ENCODE measurements at places on chromosomes 5 and 9.

DNA sequence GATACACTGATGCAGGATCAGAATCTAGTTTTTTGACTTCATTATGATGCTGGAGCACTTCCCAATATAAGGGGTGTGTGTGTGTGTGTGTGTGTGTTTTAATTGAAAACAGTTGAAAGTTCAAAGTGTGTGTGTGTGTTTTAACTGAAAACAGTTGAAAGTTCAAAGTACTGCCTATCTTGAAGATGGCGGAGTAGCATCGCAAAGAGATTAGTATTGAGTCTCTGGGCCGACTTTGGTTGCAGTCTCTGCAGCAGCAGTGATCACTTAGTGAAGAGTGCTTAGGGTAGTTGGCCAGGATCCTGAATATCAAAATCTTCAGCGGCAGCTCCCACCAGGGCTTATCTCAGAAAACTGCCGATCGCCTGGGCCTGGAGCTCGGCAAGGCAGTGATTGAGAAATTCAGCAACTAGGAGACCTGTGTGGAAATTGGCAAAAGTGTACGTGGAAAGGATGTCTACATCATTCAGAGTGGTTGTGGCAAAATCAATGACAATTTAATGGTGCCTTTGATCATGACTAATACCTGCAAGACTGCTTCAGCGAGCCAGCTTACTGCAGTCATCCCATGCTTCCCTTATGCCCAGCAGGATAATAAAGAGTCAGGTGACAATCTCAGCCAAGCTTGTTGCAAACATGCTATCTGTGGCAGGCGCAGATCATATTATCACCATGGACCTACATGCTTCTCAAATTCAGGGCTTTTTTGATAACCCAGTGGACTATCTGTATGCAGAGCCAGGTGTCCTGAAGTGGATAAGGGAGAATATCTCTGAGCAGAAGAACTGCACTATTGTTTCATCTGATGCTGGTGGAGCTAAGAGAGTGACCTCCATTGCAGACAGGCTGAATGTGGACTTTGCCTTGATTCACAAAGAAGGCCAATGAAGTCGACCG is 7.3 kb upstream of the SCAI start:
- no peak for DNase-seq

DNA sequence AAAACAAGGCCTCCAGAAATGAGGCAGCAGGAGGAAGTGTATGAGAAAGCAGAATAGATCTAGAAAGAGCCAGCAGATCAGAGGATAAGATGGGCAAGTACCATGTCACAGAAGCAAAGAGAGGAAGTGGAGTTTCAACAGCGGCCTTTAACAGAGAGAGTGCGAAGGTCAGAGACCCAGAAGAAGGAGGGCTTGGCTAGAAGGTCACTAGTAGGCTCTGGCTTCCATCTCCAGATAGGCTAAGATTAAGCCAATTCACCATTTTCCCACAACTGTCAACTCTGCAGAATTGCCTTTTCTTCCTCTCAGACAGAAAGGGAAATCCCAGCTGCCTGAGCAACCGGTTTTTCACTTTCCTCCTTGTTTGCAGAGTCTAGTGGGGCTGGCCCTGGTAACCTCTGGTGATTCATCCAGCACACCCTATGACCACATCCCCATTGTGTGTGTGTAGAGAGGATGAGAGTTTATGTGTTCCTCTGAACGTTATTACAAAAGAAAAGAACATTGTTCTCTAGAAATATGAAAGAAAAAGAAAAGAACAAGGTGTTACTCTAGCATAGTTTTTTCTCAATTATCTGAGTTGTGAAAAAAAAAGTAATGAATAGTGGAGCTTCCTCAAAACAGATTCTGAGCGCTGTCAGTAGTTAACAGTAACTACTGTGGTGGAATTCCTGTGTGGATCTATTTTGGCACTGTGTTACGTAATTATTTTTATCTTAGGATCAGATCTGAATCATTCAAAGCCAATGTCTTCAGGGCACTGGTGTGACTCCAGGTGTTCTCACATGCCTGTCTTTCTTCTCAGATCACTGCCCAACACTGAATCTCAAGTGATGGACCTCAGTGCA is 220.4 kb downstream of the ARRDC3 start:
- DNase-seq, result no peak

DNA sequence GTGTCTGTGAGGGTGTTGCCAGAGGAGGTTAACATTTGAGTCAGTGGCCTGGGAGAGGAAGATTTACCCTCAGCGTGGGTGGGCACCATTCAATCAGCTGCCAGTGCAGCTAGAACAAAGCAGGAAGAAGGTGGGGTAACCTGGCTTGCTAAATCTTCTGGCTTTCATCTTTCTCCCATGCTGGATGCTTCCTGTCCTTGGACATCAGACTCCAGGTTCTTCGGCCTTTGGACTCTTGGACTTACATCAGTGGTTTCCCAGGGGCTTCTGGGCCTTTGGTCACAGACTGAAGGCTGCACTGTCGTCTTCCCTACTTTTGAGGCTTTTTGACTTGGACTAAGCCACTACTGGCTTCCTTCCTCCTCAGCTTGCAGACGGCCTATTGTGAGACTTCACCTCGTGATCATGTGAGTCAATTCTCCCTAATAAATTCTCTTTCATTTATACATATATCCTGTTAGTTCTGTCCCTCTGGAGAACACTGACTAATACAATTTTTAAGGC is 38.1 kb downstream of the PBX3 start:
- DNase-seq, result no peak

DNA sequence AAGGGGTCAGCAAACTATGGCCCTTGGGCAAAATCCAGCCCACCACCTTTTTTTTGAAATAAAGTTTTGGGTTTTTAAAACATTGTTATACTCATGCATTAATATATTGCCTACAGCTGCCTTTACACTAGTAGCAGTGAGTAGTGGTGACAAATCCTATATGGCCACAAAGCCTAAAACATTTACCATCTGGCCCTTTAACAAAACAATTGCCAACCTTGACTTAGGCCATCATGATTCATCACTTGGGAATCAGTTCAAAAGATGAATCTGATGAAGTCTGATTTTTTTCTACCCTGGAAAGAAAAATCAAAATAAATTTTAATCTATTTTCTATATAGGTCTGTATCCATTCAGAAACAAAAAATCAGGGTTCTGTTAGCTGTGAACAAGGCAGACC is 484.9 kb downstream of the BNC2 start:
- no peak for DNase-seq

- no peak for DNase-seq
Observed at GRCh38 chr5:34724741-34725140, 68.6 kb downstream of the RAI14 start.

DNA sequence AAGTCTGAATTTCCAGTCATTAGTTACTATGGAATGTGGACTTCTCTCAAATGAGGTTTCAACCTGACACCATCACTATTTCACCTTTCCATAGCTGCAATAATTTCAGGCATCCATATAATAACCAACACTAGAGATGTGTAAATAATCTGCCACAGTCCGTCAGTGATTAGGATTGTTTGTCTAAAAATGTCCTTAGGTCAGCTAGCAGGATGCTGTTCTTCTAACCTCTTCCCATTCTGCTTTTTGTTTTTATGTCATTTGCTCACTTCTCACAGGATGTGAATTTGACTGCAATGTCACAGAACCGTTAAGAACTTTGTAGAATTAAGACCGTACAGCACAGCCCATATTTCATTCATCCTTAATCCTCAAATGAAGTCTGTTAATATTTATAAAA is 166.4 kb upstream of the RASA1 start:
- DNase-seq, result no peak

DNA sequence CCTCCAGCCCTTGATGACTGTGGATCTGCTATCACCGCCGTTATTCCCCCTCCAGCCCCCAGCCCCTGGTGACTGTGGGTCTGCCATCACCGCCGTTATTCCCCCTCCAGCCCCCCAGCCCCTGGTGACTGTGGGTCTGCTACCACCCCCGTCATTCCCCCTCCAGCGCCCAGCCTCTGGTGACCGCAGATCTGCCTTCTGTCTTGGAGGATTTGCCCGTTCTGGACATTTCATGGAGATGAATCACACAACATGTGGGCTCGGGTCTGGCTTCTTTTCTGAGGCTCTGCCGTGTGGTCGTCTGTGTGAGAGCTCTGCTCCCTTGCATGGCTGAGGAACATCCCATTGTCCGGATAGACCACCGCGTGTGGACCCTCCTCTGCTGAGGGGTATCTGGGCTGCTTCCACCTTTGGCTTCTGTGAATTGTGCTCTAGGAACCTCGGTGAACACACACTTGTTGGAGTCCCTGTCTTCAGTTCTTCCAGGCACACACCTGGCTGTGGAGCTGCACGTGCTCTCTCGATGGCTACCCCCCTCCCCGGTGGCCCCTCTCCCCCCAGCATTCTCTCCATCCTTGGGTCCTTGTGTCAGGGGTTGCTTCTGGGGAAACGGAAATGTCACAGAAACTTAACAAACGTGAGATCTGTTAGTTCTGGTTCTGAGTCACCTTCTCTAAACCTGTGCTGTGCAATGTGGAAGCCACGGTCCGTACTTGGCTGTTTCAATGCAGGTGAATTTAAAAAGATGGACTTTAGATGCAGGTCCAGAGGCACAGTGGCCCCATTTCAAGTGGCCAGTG is 105.3 kb upstream of the COL5A1 start:
- no peak for DNase-seq

- no peak for DNase-seq
Observed at GRCh38 chr9:11086561-11086960, 473.8 kb upstream of the PTPRD start.

- no peak for DNase-seq
Observed at GRCh38 chr5:43065387-43065947, 25.3 kb upstream of the ANXA2R start.

DNA sequence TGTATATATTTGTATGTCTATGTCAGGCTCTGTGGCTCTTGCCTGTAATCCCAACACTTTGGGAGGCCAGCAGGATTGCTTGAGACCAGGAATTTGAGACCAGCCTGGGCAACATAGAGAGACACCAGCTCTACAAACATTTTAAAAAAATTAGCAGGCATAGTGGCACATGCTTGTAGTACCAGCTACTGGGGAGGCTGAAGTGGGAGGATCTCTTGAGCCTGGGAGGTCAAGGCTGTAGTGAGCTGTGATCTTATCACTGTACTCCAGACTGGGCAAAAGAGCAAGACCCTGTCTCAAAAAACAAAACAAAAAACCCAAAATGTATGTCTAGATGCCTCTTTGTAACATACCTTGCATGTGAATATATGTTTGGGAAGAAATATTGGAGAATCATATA is 15.8 kb downstream of the ARRDC3 start:
- no peak for DNase-seq

GRCh38 chr9:83047839-83048775 is 14.8 kb downstream of the RASEF start:
- DNase-seq, result no peak

- DNase-seq, result no peak
Observed at GRCh38 chr5:55453211-55453610, 81.6 kb downstream of the PLPP1 start.

DNA sequence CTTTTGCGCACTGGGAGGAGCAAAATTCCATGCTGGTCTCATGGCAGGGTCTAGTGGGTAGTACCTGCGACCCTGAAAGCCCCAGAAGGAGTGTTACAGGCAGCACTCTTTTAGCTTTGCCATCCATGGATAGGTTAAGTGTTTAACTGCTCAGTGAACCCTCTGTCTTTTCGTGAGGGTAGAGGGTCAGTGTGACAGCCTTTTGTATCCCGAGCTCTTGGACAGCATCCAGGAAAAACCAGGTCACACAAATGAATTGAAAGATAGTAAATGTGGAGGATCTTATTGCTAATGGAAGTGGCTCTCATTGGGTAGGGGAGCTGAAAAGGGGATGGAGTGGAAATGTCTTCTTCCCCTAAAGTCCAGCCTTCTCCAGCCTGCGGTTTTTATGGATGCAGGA is 57.8 kb upstream of the CCDC112 start:
- no peak for DNase-seq

DNA sequence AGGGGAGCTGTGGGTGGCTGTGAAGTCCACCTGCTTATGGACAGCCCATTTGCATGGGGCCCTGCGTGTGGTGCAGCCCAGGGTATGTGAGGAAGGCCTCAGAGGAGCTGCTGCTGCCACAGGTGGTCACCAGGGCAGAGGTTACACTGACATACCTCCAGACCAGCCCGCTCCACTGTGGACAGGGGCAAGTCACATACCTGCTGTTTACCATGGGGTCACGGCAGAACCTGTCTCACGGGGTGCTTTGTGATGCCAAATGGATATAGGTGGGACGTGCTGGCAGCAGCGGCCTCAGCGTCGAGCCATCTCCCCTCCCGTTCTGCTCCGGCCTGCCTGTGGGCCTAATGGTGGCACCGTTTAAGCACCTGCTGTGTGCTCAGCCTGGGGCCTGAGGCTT is 127.5 kb upstream of the LMX1B start:
- no peak for DNase-seq

DNA sequence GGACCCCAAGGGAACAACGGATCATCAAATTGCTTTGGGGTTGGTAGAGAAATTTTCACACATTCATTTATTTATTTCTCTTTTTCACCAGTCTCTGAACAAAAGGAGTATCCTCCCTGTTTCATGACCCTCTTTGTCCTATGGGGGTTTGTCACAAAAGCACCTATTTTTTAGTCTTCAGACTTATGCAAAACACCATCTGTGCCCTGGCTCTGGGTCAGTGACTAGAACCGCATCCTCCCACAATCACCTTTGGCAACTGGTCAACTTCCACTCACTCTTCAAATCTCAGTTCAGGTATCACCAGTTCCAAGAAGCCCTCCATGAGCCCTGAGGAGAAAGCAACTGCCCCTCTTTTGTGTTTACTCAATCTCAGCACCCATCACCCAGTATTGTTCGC is 395.7 kb downstream of the CDK5RAP2 start:
- no peak for DNase-seq
